ENCODE measurements at places on chromosomes 3 and 15.

GRCh38 chr3:2860626-2861025 lies 249.5 kb downstream of the IL5RA start:
- DNase-seq, result no peak

DNA sequence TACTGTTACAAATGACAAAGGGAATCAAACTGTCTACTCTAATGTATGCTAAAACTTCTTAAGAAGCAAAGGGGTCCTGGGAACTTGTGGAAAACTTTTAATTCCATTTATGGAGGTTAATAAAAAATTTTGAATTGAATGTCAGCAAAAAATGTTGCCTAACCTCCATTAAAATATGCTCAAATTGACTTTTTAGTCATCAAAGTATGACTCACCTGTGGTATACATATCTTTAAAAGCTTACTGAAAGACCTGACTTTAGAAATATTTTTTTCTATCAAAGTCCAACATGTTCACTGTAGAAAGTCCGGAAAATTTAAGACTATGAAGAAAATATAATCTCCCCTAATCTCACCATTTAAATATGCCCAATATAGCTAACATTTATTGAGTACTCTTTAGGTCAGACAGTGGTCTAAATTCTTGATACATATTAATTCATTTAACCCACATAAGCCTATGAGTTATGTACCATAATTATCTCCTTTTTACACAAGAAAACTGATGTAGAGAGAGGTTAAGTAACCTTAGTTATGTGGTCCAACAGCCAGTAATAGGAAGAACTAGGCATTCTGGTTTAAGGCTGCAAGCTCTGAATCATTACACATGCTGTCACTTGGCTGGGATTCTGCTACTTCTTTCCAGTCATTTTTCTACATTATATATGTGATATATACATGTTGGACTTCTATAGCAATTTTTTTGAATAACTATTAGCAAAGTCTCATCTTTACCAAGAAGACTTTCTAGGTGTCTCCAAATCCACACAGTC lies 83.6 kb downstream of the PDZRN3 start:
- DNase-seq, result no peak

GRCh38 chr3:8741581-8742261 lies 8.1 kb downstream of the CAV3 start:
- DNase-seq, result no peak

- peak; percentile 58 for DNase-seq
Measured at GRCh38 chr3:70550723-70551319, 238.4 kb upstream of the MDFIC2 start.

DNA sequence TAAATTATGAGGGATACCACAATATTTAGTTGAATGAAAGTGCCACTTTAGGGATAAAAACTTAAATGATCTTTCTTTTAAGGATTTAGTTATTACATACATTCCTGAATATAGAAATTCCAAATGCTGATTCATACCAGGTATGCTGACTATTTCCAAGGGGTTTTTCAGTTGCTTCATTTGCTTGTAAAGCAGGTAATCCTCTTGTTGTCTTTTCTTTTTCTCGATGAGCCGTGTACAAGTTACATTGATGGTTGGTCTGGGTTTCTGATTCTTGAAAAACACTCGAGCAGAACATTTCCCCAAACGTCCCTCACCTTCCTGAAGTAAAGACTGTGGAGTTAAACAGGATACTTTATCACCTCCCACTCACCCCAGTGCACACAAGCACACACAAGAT lies 21.7 kb downstream of the RARRES1 start:
- no peak for DNase-seq

DNA sequence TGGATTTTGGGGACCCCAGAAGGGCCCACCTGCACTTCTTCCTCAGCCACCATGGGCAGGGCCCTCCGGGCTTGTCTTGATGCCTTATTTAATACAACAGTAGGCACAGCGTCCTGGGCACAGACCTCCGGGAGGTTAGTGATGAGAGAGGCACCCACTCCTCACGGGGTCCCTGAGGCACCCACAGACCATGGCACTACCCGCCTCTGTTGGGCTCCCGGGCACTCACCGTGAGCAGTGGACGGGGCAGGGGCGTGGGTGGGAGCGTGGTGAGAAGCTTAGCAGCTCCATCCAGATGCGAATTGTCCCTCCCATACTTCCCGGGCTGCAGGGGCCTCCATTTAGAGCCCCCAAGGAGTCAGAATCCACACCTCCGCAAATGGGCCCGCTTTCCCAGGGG lies 317 bp upstream of the MESP2 start:
- no peak for DNase-seq

- DNase-seq, result no peak
Measured at GRCh38 chr3:138890555-138891187, 55.9 kb upstream of the PIK3CB start.

- DNase-seq, result no peak
Measured at GRCh38 chr3:145313751-145314150, 847.2 kb downstream of the PLOD2 start.

DNA sequence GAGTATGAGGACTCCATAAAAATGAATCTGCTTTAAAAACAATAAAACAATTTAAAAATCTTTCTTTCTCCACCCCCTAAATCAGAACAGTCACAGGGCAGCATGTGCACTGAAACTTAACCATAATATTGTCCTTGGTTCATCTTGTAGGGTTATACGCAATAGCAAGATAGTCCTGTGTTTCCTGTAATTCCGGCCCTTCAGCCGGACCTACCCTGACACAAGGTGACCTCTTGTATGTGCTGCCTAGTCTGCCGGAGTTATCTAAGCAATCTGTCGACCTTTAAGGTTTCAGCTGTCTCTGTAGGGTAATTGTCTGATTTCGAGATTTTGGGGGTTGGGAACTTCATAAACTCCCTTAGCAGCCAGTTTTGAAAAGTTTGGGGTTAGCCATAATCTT lies 99.9 kb downstream of the DHX36 start:
- DNase-seq, result no peak

GRCh38 chr3:32844914-32845313 lies 27.1 kb downstream of the TRIM71 start:
- DNase-seq, result no peak

- no peak for DNase-seq
Measured at GRCh38 chr15:73940061-73940981, 14.1 kb downstream of the LOXL1 start.

GRCh38 chr3:142106548-142106947 lies 42.8 kb downstream of the TFDP2 start:
- no peak for DNase-seq

- DNase-seq, result no peak
Measured at GRCh38 chr3:7280318-7280717, 419.4 kb downstream of the GRM7 start.

- no peak for DNase-seq
Measured at GRCh38 chr3:143850877-143851276, 2.6 kb upstream of the SLC9A9 start.

GRCh38 chr3:183844606-183845005 lies 19.2 kb upstream of the MAP6D1 start:
- DNase-seq, result no peak

- no peak for DNase-seq
Measured at GRCh38 chr3:186534113-186534669, 10.0 kb downstream of the CRYGS start.

- DNase-seq, result no peak
Measured at GRCh38 chr3:187567661-187568121, 102.5 kb downstream of the SST start.

DNA sequence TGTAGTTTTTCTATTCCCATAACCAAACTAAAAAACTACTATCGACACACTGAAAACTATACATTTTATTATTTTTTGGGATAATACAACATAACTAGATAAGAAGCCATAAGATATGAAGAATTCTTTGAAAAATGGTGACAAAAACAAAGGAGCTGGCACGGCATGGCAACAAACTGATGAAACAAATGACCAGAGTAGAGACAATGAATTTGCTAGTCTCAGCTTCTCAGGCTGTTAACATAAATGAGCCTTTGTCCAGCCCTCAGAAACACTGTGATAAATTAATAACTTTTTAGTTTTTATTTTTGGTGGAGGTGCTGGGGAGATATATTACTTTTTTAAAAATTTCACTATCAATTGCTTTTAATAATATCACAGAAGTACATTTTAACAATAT lies 100.7 kb downstream of the SMARCC1 start:
- no peak for DNase-seq

DNA sequence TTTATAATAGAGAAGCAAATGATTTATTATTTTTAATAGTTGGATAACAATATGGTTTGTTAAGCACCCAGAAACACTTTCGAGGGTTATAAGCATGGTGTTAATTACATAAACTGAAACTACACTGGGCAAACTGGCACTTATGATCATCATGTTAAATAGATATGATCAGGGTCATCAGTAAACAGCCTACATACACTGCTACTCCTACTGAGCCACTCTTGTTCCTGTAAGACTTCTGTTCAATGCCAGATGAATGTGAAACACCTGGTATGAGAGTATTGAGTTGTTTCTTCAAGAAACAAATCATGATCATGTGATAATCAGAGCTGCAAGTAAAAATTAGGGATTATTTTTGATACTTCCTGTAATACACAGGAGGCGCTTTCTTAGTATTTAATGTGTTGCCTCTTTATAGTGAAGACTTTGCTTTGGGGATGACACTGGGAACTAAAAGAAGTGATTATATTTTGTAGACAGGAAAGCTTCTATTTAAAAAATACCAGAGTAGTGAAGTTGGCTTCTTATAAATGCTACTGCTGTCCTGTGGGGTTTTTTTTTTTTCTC lies 32.3 kb upstream of the UTS2B start:
- DNase-seq, result no peak

DNA sequence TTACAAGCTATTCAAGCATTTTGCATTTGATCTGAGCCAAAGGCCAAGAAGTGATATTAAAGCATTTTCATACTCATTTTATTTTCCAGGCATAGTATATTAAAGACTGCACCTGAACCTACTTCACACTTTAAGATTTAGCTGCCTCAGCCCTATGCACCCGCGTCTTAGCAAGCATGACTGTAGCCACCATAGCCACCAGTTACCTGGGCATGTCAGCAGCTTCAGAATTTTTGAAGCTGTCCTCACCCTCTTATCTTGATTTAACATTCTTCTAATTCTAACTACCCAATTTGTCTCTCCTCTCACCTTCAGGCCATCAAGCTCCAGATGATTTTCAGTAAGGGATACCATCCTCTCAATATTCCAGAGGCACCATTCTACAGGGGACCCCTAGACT lies 39.1 kb upstream of the KLHL6 start:
- DNase-seq, result no peak

DNA sequence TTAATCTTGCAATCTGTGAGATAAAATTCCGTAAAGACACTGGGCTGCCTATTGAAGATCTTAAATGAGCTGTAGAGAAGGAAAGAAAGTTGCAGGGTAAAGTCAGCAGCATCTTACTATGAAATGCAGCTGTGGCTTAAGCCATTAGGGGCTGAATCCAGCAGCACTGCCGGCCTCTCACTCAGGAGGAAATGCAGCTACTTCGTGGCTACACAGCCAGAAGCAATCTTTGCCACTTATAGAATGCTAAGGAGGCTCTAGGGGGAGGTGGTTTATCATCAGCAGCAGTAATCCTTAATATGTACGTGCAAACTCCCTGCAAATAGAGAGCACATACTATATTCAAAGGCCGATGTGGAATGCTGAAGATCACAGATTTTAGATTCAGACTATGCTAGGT lies 19.1 kb upstream of the MCTP2 start:
- no peak for DNase-seq

DNA sequence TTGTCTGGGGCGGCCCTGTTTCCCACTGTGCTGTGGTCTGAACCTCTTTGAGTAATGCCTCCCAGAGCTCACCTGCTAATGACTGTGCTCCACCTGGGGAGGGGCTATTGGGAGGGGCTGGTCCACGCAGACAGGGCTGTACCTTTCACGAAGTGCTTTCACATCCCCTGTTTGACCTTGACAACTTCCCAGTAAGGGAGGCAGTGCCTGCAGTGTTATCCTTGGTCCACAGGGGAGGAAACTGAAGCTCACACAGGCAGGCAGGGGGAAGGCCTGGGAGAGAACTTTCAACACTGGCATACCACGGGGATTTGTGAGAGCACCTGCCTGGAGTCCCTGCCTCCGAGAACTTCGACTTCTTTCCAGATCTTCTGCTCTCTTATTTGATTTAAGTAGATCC lies 91.2 kb downstream of the CACNA1D start:
- no peak for DNase-seq

DNA sequence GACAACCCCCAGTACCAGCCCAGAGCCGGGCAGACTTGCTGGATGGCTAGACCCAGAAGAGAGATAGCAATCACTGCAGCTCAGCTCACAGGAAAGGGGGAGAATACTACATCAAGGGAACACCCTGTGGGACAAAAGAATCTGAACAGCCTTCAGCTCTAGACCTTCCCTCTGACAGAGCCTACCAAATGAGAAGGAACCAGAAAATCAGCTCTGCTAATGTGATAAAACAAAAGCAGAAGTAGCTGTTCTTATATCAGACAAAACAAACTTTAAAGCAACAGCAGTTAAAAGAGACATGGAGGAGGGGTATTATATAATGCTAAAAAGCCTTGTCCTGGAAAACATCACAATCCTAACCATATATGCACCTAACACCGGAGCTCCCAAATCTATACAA lies 283.3 kb downstream of the KLF13 start:
- DNase-seq, result no peak

GRCh38 chr3:116254541-116254940 lies 190.7 kb downstream of the LSAMP start:
- DNase-seq, result no peak

DNA sequence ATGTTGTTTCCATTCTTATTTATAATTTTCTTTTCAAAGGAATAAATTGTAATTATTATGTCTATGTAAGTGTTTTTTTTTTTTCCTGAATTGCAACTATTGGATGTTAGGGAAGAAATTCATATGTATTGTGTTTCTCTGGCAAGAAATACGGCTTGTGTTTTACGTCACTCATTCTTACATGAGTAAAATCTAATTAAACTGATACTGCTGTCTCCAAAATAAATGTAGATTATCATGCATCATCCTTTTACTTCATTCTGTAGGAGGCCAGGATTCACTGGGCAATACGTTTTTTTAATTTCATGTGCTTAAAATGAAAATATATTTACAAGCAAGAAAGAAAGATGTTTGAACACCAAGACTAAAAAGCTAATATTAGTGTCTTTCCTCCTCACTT lies 590.8 kb downstream of the OTOL1 start:
- no peak for DNase-seq

Measured in hematopoietic multipotent progenitor cell treated with erythropoietin and hydrocortisone succinate and interleukin-3 and kit ligand, for 17 days (in vitro differentiated cells).